ENCODE measurements at places on chromosomes 6 and 20. TPM values are rescaled to one million over a fixed set of nuclear protein-coding genes. Genes with fewer than 3 reads are reported as not detected.

The HMGN3 gene
- 121 TPM for polyA plus RNA-seq

The YWHAB gene
- 70.1 TPM for polyA plus RNA-seq

The SOX4 gene
- 34.0 TPM for polyA plus RNA-seq

The TULP1 gene
- 0.50 TPM for polyA plus RNA-seq

The OR5V1 gene
- polyA plus RNA-seq: not detected

The MOXD1 gene
- polyA plus RNA-seq: 4.2 TPM

The PGC gene
- not detected for polyA plus RNA-seq

The MYLK2 gene
- polyA plus RNA-seq: 0.35 TPM

The PRL gene
- 0.58 TPM for polyA plus RNA-seq

The RNF39 gene
- 0.57 TPM for polyA plus RNA-seq

The SYTL3 gene
- polyA plus RNA-seq: 3.3 TPM

The FAM162B gene
- 11.6 TPM for polyA plus RNA-seq

The VIP gene
- polyA plus RNA-seq: 0.46 TPM

The CST5 gene
- not detected for polyA plus RNA-seq

The DNAH8 gene
- 0.02 TPM for polyA plus RNA-seq

The SLC17A1 gene
- 0.06 TPM for polyA plus RNA-seq

The LBP gene
- polyA plus RNA-seq: 0.20 TPM

The TTK gene
- polyA plus RNA-seq: 0.87 TPM

The OR2B6 gene
- not detected for polyA plus RNA-seq

The FILIP1 gene
- polyA plus RNA-seq: 6.9 TPM

The CYP24A1 gene
- polyA plus RNA-seq: not detected

The GRM4 gene
- 0.06 TPM for polyA plus RNA-seq

The ACSS2 gene
- polyA plus RNA-seq: 59.7 TPM

The DLK2 gene
- polyA plus RNA-seq: 0.92 TPM

The C6orf141 gene
- 5.2 TPM for polyA plus RNA-seq

The BIRC7 gene
- polyA plus RNA-seq: not detected

The DBNDD2 gene
- polyA plus RNA-seq: 63.2 TPM

The SUN5 gene
- polyA plus RNA-seq: not detected

The TULP4 gene
- polyA plus RNA-seq: 8.5 TPM

The VWA7 gene
- polyA plus RNA-seq: 0.18 TPM

The PRSS16 gene
- polyA plus RNA-seq: 3.5 TPM

The HLA-DRB5 gene
- 0.41 TPM for polyA plus RNA-seq

The GFRAL gene
- not detected for polyA plus RNA-seq

The BNIP5 gene
- polyA plus RNA-seq: 0.01 TPM

The SNAP91 gene
- polyA plus RNA-seq: 1.3 TPM

The ATAT1 gene
- 9.2 TPM for polyA plus RNA-seq

The PNLDC1 gene
- polyA plus RNA-seq: 1.2 TPM

The SLC4A11 gene
- 0.55 TPM for polyA plus RNA-seq

The CD109 gene
- polyA plus RNA-seq: 1.2 TPM

The RIMS1 gene
- polyA plus RNA-seq: 0.73 TPM

The GPR31 gene
- polyA plus RNA-seq: not detected

The PNPLA1 gene
- polyA plus RNA-seq: 0.07 TPM

The EPPIN gene
- polyA plus RNA-seq: 0.38 TPM
